ENCODE measurements at places on chromosomes 2 and 18.

GRCh38 chr18:75582406-75582821, 154.9 kb upstream of the SMIM21 start:
- DNase-seq = no peak

- no peak for DNase-seq
These were observed 935.1 kb downstream of the SLC4A3 start for GRCh38 chr2:220562375-220563140.

DNA sequence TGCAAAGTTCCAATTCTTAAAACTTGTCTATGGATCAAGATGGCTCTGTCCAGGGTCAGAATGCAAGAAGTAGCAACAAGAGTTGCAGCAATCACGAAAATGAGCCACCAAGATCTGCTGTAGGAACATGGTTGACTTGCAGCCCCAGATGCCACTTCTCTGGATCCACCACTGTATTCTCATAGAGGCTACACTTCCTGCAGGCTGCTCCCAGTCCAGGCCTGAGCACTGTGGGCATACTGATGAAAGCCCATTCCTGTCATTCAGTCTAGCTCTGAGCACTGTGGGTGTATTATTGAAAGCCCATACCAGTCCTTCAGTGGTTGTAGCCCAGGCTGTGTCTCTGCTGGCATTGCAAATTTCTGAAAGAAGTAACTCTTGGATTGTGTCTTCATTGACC, 213.9 kb upstream of the AGAP1 start:
- DNase-seq = no peak

DNA sequence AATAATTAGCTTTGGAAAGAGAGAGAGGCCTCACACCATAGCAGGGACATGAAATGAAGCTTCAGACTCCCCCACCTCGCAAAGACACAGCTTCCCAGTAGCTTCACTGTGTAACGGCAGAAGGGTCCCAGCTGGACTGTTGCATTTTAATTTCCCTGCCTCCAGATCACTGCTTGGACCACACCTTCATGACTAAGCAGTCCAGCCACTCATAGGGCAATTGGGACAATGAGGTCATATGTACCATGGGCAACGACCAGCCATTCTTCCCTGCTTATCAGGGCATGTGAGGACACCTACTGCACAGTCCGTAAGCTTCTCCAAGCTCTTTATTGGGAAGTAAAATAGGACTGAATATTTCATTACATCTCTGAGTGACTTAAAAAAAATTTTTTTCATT, 183.0 kb downstream of the MREG start:
- DNase-seq = no peak

GRCh38 chr2:208671886-208672680, 265.5 kb downstream of the PTH2R start:
- DNase-seq = no peak

- DNase-seq = no peak
These were observed 1.6 kb upstream of the SNED1 start for GRCh38 chr2:240996834-240997140.

DNA sequence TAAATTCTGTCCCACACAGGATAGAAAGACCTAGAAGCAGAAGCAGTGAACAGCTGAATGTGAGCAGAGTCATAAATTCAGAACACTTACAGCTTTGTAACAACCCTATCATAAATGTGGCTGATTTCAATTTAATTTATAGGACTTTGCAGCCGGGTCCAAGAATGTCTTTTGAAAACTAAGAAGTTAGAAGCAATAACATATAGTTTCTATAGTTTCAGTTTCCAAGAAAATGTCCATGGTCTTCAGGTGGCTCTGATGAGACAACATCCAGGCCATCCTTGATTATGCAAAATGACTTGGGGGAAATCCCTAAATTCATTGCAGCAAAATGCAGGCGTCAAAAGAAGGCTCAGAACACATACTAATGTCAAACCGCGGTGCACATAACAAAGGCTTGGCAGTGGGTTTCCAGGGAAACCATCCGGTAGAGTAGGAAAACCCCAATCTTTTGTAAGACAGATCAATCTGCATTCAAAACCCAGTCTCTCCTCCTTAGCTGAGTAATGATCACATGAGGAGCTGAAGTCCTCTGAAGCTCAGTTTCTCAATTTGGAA, 442.2 kb upstream of the ID2 start:
- DNase-seq = peak; percentile 13
